Neural progenitor cell (in vitro differentiated cells): ENCODE measurements at places on chromosomes 3 and 15. TPM values are rescaled to one million over a fixed set of nuclear protein-coding genes. Genes with fewer than 3 reads are reported as not detected.
A peak's percentile ranks its signal among the peaks of the same experiment; 100 is the strongest.

Gene NR2E3
- 0.28 TPM in 1 of 2 replicates, not detected in the other for total RNA-seq

GRCh38 chr3:192831111-192831644 is 86.5 kb downstream of the MB21D2 start:
- no peak for DNase-seq
- H3K4me3 ChIP-seq: no peak overlapping the region
- no peaks in the 10 kb centered on the region for H3K4me1 ChIP-seq
- no peak overlapping the region for H3K27ac ChIP-seq
- no peaks in the 10 kb centered on the region for H3K27me3 ChIP-seq

- DNase-seq: no peak
- no peaks in the 10 kb centered on the region for H3K4me1 ChIP-seq
- H3K27me3 ChIP-seq: no peaks in the 10 kb centered on the region
- H3K27ac ChIP-seq: no peak overlapping the region
These were observed 801.5 kb upstream of the EPHA6 start for GRCh38 chr3:96012939-96013338.

DNA sequence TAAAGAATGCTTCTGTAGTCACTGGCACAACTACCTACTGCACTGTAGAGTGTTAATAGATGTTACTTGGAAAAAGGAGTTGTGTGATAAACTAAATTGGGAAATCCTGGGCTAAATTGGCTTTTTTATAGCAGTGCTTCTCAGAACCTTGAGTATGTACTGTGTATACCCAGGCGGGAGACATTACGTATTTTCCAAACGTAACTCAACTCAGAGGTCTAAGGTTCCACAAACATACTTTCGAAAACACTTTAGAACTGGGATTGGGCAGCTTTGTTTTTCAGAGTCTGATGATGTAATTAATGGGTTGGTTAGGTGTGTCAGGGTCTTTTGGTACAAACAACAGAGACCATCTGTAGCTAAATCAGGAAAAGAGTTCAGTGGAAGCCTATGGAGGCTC is 53.5 kb upstream of the CHST2 start:
- no peak overlapping the region for H3K27ac ChIP-seq
- no peak for DNase-seq
- no peaks in the 10 kb centered on the region for H3K27me3 ChIP-seq
- H3K36me3 ChIP-seq: peaks cover 7% of the 10 kb centered on the region
- no peak overlapping the region for H3K4me3 ChIP-seq

- DNase-seq: no peak
- H3K4me3 ChIP-seq: no peak overlapping the region
- no peaks in the 10 kb centered on the region for H3K36me3 ChIP-seq
- peaks cover 22% of the 10 kb centered on the region for H3K27me3 ChIP-seq
- H3K27ac ChIP-seq: no peak overlapping the region
- H3K4me1 ChIP-seq: peaks cover 14% of the 10 kb centered on the region
These were observed 33.7 kb downstream of the BNC1 start for GRCh38 chr15:83250781-83251180.

Gene ZKSCAN7
- total RNA-seq: 14.1 and 18.7 TPM in 2 replicates

DNA sequence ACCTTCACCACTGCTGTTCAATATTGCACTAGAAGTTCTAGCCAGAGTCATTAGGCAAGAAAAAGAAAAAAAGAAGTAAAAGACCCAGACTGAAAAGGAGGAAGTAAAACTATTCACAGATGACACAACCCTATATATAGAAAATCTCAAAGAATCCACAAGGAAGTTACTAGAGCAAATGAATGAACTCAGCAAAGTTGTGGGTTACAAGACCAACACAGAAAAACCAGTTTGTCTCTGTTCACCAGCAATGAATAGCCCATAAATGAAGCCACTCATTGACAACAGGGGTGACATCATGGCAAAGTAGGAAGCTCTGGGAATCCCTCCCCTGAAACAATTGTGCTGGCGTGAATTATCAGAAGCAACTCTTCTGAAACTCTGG is 4.6 kb downstream of the CFAP100 start:
- DNase-seq: no peak
- no peak overlapping the region for H3K4me3 ChIP-seq
- no peak overlapping the region for H3K27ac ChIP-seq
- peaks cover 20% of the 10 kb centered on the region for H3K27me3 ChIP-seq
- peaks cover 9% of the 10 kb centered on the region for H3K4me1 ChIP-seq

- no peaks in the 10 kb centered on the region for H3K36me3 ChIP-seq
- H3K4me3 ChIP-seq: no peak overlapping the region
- no peak for DNase-seq
- H3K27ac ChIP-seq: no peak overlapping the region
- H3K4me1 ChIP-seq: peaks cover 53% of the 10 kb centered on the region
- H3K27me3 ChIP-seq: no peaks in the 10 kb centered on the region
These were observed 109.4 kb upstream of the C15orf61 start for GRCh38 chr15:67411486-67411885.

DNA sequence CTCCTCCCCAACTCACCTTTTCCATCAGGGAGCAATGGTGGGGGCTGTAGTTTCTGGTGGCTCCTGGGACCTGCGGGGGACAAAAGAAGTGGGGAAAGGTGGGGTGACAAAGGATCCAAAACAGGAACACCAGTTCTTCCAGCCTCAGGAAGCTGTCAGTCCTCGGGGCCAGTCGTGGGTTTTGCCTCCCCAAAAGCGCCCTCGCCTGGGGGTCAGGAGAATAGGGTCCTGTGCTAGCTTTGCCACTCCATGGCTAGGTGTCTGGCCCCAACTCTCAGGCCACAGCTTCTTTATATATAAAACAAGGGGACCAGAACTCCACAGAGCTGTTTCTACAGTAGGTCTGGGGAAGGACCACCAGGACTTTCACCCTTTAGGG is 4.0 kb downstream of the CCDC9B start:
- no peak overlapping the region for H3K27ac ChIP-seq
- H3K4me3 ChIP-seq: no peak overlapping the region
- H3K4me1 ChIP-seq: peaks cover 11% of the 10 kb centered on the region

DNA sequence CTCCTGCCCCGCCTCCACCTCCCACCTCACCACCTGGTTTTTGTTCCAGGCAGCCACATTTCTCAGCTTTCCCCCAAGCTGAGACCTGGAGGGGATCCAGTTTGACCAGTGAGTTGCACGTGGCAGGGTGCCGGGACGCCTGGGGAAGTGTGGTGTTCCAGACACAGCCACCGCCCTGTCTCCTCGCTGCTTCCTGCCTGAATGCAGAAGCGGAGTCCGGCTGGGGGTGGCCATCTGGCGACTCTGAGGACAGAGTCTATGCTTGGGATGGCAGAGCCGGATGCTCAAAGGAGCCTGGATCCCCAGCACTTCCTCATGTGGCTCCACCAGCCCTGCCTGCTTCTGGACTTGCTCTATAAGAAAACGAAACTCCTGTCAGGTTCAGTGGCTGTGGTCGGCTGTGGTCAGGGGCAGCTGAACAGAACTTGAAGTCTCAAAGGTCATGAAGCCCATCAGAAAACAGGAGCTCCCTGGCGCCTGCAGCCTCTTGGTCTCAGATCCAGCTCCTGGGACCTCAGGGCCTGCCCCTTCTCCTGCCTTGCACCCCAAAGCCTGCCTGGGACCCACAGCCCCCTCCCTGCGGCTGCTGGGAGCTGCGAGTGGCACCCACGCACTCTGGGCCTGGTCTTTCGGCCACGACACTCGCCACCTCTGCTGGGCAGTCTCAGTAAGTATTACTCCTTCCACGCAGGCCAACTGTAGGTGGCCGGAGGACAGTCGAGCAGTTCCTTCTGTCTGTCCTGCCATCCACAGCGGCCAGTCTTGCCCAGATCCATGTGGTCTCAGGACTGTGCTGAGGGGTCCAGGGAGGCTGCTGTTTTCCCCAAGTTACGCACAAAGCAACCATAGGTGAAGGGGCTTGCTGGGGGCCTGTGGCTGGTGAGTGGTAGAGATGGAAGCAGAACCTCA is 112.8 kb upstream of the MEF2A start:
- H3K36me3 ChIP-seq: no peaks in the 10 kb centered on the region
- no peaks in the 10 kb centered on the region for H3K27me3 ChIP-seq
- no peak for DNase-seq
- no peak overlapping the region for H3K27ac ChIP-seq
- no peak overlapping the region for H3K4me3 ChIP-seq

Gene CTXND1
- not detected in 2 replicates for total RNA-seq

GRCh38 chr3:8488877-8489276 is 12.7 kb upstream of the LMCD1 start:
- no peak overlapping the region for H3K27ac ChIP-seq
- H3K4me3 ChIP-seq: no peak overlapping the region
- H3K4me1 ChIP-seq: peaks cover 33% of the 10 kb centered on the region
- no peak for DNase-seq

Gene UTS2B
- total RNA-seq: not detected in 2 replicates

- DNase-seq: peak; percentile 15
- no peaks in the 10 kb centered on the region for H3K27me3 ChIP-seq
- H3K4me3 ChIP-seq: no peak overlapping the region
- peaks cover 10% of the 10 kb centered on the region for H3K4me1 ChIP-seq
- no peaks in the 10 kb centered on the region for H3K36me3 ChIP-seq
These were observed 85.4 kb downstream of the ZNF385D start for GRCh38 chr3:21665444-21666100.

DNA sequence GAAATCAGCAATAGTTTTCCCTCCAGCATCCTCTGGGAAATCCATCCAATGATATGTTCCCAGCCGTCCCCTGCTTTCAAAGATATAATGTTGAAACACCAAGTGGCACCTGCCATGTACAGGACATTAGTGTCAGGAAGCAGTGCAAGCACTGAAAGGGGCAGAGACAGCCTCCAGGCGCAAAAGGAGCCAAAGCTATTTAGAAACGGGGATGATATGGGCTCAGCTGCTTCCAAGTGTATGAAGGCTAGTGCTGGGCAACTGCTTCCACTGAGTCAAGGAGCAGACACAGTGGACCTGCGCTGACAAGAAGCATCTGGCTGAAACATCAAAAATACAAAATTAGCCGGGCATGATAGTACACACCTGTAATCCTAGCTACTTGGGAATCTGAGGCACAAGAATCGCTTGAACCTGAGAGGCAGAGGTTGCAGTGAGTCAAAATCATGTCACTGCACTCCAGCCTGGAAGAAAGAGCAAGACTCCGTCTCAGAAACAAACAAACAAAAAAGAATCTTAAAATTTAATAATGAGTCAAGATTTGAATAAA is 119.7 kb downstream of the AQP9 start:
- no peaks in the 10 kb centered on the region for H3K27me3 ChIP-seq
- no peak for DNase-seq
- no peak overlapping the region for H3K27ac ChIP-seq
- H3K4me3 ChIP-seq: no peak overlapping the region

- H3K27me3 ChIP-seq: no peaks in the 10 kb centered on the region
- peaks cover 14% of the 10 kb centered on the region for H3K4me1 ChIP-seq
- no peak overlapping the region for H3K4me3 ChIP-seq
- H3K36me3 ChIP-seq: no peaks in the 10 kb centered on the region
- DNase-seq: no peak
- no peak overlapping the region for H3K27ac ChIP-seq
These were observed 10.7 kb upstream of the IQSEC1 start for GRCh38 chr3:13083898-13084297.

- no peak overlapping the region for H3K27ac ChIP-seq
- no peaks in the 10 kb centered on the region for H3K36me3 ChIP-seq
- no peak overlapping the region for H3K4me3 ChIP-seq
- DNase-seq: peak; percentile 46
These were observed 856.2 kb downstream of the AGBL1 start for GRCh38 chr15:86935841-86936240.

Gene KCNMB3
- total RNA-seq: 2.9 and 4.4 TPM in 2 replicates
